CD4-positive, alpha-beta T cell treated with Interleukin-1 beta for 1 hour (primary cell): ENCODE measurements at places on chromosomes 7 and 10.

DNA sequence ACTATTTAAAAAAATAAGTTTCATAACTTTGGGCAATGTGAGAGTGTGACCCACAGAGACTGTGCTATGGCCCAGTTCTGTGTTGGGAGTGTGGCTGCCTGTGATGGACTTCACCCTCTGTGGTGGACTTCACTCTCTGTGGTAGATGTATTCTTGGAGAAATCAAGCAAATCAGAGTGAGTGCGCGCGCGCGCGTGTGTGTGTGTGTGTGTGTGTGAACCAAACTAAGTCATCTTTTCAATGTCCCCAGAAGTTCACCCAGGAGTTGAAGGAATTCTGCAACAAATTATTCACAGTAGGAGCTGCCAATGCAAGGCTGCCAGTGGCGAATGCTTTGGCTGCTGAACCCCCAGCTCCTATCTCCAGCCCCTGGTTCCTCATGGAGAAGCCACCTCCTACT lies 184.5 kb downstream of the ADAM12 start:
- no peak for DNase-seq

DNA sequence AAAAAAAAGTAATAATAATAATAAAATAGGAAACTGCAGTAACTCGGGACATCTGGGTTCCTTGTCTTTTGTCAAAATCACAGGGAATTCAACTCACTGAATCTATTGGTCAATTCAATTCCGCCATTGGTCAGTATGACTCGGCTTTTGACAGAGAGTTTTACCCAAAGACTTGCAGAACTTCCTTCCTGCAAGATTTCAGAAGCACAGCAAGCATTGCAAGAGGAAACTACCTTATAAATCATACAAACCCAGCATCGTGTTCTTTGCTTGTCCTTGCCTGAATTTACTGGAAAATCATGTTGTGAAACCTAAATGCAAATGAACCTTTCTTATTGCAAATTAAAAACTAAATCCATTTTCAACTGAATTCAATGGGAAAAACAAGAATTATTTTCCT lies 15.5 kb downstream of the KLF6 start:
- no peak for DNase-seq

GRCh38 chr7:155782466-155782865 lies 29.8 kb downstream of the SHH start:
- no peak for DNase-seq

DNA sequence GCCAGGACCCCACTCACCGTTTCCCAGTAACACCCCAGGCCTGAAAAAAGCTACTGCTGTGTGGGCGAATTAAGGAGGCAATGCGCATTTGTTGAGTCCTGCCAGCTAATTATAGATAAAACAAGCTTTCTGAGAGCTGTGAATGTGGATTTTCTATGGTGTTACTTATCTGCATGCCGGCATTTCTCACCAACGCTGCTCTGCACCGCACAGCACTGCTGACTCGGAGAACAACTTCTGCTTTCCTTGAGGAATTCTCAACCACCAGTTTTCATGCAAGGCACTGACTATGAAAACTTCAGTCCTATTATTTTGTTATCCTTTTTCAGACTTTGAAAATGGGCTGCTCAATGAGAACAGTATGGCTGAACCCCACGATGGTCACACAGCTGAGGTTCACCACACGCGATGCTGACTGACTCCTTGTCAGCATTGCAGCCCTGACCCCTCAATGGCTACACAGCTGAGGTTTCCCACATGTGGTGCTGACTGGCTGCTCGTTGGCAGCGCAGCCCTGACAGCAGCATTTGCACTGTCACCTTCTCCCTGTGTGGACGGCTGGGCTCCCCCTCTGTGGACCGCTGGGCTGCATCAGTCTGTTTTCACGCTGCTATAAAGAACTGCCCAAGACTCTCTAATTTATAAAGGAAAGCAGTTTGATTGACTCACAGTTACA lies 190.6 kb downstream of the DIP2C start:
- no peak for DNase-seq

DNA sequence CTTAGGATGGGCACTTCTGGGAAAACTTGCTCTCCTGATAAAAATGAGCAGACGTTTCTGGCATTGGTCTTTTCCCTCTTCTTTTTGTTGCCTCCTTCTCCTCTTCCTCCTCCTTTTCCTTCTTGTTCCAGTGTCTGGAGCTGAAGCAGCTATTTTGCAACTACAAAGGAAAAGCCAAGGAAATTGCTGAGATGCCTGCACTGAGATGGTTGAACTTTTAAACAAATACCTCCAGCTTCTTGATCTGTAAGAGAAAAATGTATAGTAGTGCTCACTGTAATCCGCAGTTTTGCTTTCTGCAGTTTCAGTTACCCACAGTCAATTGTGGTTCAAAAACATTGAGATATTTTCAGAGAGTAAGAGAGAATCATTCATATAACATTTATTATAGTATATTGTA lies 7.5 kb upstream of the SND1 start:
- no peak for DNase-seq

DNA sequence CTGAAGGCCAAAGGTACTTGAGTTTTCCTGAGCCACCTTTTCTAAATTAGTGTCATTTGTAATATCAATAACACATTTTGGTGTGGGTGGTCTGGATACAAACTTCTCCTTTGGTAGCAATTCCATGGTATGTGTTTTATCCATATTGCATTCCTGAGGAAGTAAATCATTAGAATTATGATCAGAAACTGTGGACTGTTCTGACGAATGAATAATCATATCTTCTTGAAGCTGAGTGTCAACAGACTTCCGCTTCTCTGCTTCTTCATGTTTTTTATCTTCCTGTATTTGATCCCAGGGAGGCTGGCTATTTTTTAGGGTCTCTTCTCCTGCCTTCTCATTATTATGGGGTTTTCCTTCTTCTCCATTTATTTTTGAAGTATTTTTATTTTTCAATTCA lies 81.4 kb downstream of the NRBF2 start:
- no peak for DNase-seq

- DNase-seq = no peak
Observed at GRCh38 chr10:115801992-115802391, 471.0 kb downstream of the GFRA1 start.

GRCh38 chr10:68828833-68829232 lies 1.5 kb downstream of the STOX1 start:
- DNase-seq = no peak

- no peak for DNase-seq
Observed at GRCh38 chr10:73969224-73969841, 28.6 kb upstream of the VCL start.

- no peak for DNase-seq
Observed at GRCh38 chr10:30755441-30755953, 125.9 kb upstream of the LYZL2 start.

- no peak for DNase-seq
Observed at GRCh38 chr7:46682836-46683624, 762.0 kb upstream of the IGFBP3 start.

DNA sequence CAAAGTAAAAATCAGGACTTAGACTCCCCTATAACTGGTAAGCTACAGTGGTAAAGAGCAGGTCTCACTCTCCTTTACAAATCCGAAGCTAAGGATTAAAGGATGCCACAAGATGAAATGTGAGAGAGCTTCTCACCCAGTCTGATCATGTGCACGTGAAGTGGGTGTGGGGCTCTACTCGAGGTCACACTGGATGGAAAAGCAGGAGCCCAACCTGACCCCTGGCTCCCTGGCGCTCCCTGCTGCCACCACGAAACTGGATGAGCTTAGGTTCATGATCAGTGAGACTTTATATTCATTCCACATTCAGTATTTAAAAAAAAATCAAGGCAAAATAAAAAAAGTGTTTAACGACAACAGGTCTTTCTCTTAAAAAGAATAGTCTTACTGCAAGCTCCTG lies 21.7 kb upstream of the FOXI2 start:
- DNase-seq = no peak

DNA sequence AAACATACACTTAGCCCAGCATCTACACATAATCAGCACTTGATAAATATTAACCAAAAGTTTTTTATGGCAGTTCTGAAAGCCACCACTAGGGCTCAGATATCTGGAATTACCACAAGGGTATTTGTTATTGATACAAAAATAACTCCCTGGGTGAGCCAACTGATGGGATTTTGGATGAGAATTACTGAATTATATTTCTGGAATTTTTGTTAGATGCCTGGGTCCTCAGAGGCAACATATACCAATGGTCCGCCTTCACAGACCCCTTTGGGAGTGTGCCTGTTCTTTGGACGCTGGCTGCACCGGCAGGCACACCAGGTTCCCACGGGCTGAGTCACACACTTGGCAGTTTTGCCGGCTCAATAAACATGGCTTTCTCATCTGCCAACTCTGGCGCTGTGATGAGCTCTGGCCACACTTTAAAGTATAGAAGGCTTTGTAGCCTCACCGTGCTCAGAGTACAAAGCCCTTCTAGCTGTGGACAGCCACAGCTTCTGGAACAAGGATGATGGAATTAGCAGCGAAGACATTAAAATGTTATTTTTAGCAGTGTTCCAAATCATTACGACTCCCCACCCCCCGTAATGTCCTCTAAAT lies 24.5 kb upstream of the EEPD1 start:
- no peak for DNase-seq

DNA sequence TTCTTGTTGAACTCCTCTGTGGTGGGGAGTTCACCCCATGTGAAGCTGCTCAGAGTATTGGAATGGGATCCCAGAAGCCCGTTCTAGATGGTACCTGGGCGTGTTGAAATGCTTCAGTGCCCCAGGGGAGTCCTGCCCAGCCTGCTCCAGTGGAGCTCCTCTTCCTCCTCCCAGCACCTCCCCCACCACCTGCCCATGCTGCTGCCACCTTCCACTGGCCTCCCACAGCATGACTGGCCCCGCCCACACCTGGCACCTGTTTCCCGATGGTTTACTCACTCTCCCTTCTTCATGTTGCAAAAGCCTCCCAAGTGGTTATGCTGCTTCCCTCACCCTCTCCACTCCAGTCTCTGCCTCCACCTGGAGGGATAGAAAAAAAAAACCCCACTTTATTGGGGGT lies 32.2 kb upstream of the PCBD1 start:
- DNase-seq = no peak

DNA sequence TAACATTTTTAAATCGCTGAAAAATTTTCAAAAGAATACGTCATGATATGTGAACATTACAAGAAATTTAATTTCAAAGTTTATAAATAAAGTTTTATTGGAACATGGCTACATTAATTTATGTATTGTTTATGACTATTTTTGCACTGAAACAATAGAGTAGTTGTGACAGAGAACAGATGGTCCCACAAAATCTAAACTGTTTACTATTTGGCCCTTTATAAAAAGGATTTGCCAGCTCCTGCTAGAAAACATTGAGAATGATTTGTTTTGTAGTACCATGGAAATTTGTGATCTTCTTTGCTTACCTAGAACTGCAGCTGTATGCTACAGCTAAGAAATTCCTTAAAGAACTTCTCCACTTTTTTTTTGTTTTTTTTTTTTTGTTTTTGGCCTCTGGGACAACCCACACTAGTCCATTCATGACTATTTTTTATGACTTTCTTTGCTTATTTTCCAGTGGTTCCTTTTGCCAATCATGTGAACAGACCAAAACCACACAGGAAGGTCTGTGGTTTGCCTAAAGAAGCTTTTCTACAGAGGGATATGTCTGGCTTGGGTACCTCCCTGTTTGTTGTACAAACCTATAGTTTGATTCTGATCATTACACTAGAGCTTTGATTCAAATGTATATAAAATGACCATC lies 55.7 kb downstream of the ST7 start:
- DNase-seq = no peak

- no peak for DNase-seq
Observed at GRCh38 chr10:34962866-34963265, 127.3 kb downstream of the CUL2 start.
